ENCODE measurements at places on chromosomes 5 and 9. TPM values are rescaled to one million over a fixed set of nuclear protein-coding genes. Genes with fewer than 3 reads are reported as not detected.

- peak; percentile 49 for DNase-seq
These were observed 8.4 kb upstream of the RGS3 start for GRCh38 chr9:113454914-113455761.

ARL14EPL gene
- total RNA-seq: not detected

ACTBL2 gene
- total RNA-seq: 6.7 TPM

- no peak for DNase-seq
These were observed 111.8 kb downstream of the CEMIP2 start for GRCh38 chr9:71656496-71656895.

GRCh38 chr9:32665101-32665500 is 29.6 kb upstream of the TAF1L start:
- DNase-seq: peak; percentile 39

DNA sequence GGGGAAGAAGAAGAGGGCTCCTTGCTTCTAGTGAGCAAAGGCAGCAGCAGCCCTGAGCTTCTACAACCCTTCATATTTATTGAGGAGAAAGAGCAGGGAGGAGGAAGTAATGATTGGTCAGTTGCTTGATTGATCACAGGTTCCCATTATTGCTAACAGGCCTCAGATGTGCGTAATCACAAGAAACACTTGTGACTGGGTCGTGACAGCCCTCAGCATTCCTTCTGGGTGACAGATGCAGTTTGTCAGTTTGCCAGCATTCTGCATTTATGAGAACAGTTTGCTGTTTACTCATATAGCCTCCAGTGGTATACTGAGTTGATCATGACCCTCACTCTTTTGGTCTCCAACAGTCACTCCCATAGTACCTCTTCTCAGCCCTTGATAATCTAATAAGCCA is 111.5 kb upstream of the TNC start:
- no peak for DNase-seq
